NCI-H526 treated with DMSO at 0.1 percent for 48 hours (cell line): ENCODE measurements at places on chromosomes 2 and 18.

GRCh38 chr2:85959826-85960225 is 71.0 kb upstream of the ST3GAL5 start:
- no peak for DNase-seq

DNA sequence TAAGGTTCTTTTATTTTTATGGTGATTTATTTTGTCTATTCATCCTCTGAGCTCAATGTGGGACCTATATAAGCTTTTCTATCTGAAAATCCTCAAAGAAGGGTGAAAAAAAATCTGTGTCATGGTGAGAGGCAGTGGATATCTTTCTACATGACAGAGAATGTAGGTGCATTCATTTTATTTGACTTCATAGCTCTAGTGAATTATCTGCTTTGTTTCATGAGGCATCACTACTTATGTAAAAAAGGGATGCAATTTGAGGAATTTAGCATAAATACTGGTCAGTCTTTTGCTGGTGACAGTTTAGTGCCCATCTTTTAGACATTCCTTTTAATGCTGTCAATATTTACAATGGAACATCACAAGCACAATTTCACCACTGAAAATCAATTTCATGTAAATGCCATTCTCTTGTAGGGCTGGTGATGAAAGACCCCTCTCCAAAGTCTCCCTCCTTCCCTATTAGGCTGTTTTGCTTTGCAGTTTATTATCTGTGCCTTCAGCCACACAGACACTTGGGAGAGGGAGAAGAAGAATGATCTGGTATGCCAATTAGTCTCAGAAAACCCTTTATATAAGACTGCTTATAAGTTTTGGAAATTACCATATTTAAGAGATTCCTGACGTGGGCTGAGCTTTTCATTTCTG is 148.3 kb upstream of the NXPH2 start:
- DNase-seq, result no peak

DNA sequence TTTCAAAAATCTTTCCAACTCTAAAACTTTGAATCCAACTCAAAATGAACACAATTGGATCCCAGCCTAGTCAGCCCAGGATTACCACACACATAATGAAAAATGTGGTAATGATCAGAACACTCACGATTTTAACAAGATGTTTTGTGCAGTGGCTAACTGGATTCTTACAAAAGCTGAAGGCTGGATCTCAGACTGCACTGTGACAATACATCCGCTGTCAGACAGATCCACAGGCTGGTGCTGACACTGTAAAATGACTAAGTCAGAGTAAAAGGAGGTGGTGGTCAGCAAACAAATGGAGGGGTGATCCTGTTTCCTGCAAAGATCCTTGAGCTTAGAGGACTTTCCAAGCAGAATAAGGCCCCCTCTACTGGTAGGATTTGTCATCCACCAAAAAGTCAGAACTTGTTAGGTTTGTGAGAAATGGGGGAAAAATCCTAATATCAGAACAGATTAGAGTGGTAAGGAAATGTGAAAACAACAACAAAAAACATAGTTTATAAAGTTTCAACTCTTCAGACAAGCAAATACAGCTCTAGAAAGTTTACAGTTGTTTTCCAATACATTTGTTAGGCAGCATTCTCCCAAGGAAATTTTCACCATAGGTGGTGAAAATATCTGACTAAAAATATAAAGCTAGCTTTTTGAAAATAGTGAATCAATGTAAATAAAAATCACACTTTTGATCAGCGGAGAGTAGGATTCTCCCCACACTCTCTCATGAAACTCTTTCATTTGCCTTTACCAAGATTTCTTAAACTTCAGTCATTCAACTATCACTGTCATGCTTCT is 211.9 kb downstream of the AGPS start:
- DNase-seq, result peak; percentile 18

DNA sequence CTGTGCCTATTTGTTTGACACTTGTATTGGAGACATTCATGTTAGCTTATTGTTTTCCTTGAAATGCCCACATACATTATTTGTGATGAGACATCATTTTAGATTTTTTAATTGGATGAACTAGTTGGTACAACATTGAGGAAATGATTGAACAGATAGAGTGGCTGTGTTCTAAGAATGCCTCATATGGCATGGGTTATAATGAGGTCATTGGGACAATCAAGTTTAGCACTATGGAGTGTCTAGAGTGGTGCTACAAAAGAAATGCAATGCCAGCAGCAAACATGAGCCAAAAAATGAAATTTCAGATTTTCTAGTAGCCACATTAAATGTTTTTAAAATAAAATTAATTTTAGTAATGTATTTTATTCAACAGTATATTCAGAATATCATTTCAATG is 28.1 kb downstream of the ACVR2A start:
- no peak for DNase-seq

- peak; percentile 50 for DNase-seq
Observed at GRCh38 chr18:44732599-44732998, 51.9 kb downstream of the SETBP1 start.

DNA sequence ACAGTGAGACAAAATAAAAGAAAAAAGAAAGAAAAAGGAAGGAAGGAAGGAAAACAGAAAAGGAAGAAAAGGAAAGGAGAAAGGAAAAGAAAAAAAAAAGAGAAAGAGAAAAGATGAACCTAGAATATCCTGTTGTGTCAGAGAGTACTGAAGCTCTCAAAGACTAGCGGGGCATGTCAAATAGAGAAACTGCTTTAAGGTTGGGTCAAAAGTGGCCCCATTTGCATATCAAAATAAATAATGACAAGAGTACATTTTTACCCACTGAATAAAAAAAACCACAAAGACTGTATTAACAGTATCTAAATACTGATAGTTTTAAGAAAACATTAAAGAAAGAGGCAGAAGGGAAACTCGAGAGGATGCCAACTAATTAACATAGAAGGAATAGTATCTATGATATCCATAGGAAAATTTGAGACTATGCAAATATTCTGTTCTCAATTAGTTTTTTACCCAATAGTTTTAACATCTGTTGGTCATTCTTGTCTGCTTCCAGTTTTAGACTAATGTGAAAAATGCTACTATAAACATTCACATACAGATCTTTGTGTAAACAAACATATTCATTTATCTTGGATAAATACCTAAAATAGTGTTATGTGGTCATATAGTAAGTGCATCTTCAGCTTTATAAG is 53.2 kb downstream of the SFXN5 start:
- peak; percentile 22 for DNase-seq

DNA sequence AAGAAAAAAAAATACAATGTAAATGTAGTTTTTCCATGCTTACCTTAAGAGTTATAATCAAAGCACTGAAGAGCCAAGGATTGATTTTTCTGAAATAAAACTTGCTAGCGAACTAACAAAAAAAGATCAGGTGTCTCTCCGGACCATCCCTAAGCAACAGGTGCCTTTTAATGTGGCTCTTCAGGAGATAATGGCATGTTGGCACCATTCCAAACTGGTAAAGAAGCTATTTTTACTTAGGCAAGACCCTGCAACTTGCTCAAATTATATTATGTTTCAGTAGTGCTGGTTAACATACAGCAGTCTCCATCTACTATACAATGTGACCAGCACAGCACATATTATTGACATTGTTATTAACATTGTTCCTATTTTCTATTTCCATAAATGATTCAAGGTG is 2.3 kb upstream of the GCC2 start:
- no peak for DNase-seq

GRCh38 chr18:45059695-45060094 is 379.0 kb downstream of the SETBP1 start:
- DNase-seq, result no peak

DNA sequence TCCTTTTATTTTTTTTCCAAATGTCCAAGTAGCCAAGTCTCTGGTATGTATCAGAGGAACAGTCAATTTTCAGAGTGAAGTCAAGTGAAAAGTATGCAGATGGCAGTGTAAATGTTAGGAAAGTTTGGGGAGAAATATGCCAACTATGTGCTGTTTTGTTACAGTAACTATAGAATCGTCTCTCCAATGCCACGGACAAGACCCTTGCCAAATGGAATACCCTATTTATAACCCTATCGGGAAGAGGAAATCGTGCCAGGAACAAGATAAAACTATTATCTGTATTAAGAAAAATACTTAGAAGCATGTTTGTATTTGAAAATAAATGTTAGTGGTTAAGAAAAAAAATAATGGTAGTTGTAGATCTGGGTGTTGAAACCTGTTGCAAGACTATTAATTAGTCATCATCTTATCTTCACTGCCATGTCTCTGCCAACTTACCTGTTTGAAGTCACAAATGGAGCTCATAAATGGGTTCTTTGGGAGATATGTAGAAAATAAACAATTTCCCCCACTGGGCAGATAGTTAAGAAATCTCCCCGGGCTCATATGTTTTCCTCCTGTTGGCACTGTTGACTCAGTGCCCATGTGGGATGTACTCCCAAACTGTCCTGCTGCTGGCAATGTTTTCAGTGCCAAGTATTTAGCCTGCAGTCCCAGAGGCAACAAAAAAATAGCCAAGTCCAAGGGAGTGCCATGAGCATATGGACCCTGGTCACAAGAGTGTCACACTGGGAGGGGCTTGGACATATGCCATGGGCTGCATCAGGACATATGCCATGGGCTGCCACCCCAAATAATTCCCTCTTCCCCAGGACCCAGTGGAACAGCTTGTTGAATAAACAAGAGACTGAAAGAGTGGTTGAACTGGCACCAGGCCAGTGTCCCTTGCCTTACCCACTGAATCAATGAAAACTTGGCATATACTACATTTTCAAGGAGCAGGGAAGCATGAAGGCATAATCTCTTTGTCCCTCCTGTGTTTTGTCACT is 366.9 kb downstream of the OSR1 start:
- DNase-seq, result no peak

GRCh38 chr2:42923580-42924417 is 131.4 kb upstream of the HAAO start:
- no peak for DNase-seq

GRCh38 chr2:239294571-239295054 is 106.2 kb downstream of the HDAC4 start:
- no peak for DNase-seq

DNA sequence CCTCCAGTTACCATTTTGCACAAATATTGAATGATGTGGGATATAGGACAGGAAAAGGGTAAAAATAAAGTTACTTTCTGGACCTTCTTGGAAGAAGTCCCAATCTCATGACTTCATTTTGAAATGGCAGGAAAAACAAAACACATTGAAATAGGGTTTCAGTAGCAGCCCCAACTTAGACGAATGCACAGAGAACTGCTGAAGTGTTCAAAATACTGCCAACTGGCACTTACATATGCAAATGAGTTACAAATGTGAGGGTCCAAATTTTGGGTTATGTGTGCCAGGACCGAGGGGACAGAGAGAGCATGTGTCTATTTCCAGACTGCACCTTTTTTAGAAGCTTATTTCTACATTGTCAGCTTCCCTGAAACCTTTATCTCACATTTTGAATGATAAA is 112.9 kb upstream of the CCDC68 start:
- no peak for DNase-seq

GRCh38 chr18:72544092-72544886 is at the start of gene CBLN2:
CBLN2 (minus strand) TSS chr18:72544342; CDS start chr18:72542160, 2,182 bp downstream.
- DNase-seq, result peak; percentile 15

- no peak for DNase-seq
Observed at GRCh38 chr18:4986066-4986465, 211.0 kb downstream of the AKAIN1 start.

DNA sequence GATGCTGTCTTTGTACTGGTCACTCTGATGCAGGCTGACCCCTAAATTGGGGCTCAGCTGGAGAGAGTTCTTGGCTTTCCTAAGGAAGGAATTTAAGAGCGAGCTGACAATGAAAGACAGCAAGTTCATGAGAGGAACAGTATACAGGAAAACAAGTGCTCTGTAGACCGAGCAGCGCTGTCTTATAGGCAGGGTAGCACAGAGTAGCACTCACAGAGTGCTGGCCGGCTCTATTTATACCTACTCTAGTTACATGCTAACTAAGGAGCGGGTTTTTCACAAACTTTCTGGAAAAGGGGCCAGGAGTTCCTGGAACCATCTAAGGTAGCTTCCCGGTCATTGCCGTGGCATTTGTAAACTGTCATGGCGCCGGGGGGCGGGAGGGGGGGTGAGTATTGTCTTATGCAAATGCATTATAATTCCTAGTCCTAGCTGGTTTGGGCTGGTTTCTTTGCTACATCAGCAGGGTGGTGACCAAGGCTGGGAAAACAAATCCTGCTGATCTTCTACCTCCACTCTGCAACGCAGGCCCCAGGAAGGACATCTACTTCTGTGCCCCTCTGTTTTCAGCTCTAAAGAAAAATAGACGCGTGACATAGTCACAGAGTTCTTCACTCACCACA is 31.6 kb upstream of the MAP3K20 start:
- no peak for DNase-seq

- DNase-seq, result no peak
Observed at GRCh38 chr2:237092920-237093781, 7.5 kb downstream of the COPS8 start.

DNA sequence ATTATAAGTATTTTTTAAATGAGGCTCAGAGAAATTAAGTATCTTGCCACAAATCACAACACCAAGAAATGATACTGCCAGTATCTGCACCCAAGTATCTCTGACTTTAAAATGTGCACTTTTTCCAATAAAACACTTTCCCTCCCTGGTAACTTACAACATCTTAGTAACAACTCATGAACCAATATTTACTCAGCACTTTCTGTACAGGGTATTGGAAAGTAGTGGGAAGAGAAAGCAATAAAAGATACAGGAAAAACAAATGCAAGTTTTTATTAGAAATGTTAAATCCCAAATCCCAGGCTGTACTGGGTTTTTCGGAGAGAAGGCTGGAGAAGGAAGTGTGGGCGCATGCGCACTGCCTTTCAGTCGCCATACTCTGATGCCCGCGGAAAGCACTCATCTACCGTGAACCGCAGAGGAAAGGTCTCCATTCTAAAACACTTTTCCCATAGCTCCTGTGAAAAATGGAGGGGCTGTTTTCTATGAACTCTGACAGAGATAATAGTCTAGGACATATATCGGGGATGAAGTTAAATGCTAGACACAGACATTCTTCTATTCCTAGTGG is 52.1 kb downstream of the L3MBTL4 start:
- no peak for DNase-seq

GRCh38 chr2:152694161-152694661 is 23.1 kb downstream of the PRPF40A start:
- no peak for DNase-seq

- DNase-seq, result no peak
Observed at GRCh38 chr2:148603562-148603920, 41.0 kb upstream of the EPC2 start.

DNA sequence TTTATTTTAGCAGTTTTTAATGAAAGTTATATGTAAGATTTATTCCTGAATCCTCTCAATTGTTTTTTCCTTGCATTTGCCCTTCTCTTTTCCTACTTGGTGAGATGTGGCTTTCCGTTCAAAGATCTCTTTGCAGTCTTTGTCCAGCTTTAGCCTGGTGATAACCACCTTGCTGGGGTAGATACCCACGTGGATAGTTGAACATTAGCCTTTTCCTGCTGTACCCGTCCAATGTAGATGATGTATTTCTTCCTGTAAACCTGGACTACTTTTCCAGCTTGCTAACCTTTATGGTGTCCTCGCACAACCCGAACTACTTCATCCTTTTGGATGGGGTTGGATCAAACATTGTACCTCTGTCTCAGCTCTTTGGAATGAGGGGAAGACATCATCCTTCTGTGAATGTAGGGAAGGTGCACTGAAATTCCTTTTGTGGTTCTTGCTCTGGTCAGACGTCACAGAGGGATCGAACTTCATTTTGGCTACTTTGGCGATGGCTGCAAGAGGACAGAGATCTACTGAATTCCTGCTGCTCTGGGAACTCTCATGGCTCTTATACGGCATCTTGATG is 293.2 kb upstream of the EPAS1 start:
- DNase-seq, result no peak

GRCh38 chr2:47041891-47042684 is 113.0 kb downstream of the STPG4 start:
- DNase-seq, result no peak
